H54 (cell line): ENCODE measurements at places on chromosomes 7 and 10.

DNA sequence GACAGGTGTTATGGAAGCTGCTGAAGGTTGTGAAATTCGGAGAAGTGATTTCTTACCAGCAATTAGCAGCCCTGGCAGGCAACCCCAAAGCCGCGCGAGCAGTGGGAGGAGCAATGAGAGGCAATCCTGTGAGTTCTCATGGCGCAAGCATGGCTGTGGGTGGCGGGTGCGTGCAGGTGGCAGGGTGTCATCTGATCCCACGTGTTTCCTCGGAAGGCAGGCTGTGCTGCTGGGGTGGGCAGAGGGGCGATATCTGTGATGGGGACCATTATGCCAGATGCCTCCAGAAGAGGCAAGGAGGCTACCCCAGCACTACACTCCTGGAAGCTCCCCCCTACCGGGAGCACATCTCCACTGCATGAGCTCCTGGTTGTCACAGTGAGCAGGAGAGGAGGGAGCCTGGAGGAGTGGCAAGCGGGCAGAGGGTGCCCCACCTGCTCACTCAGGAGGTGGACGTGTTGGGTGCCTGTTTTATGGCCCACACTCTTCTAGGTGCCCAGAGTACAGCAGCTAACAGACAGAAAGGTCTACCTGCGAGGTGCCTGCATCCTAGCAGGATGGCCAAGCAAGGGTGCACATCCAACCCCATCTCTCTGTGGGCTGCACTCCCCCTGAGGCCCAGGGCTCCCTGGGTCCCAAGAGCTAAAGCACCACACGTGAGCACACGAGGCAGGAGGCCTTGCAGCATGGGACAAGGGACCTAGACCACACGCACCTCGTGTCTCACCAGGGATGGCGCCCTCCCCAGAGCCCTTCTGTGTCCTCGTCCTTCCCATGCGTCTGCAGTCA is 204.7 kb downstream of the EBF3 start:
- no peak for DNase-seq

- DNase-seq = no peak
Observed at GRCh38 chr10:26737730-26738129, 40.2 kb downstream of the PDSS1 start.

- no peak for DNase-seq
Observed at GRCh38 chr10:51667678-51668335, 31.6 kb downstream of the CSTF2T start.

DNA sequence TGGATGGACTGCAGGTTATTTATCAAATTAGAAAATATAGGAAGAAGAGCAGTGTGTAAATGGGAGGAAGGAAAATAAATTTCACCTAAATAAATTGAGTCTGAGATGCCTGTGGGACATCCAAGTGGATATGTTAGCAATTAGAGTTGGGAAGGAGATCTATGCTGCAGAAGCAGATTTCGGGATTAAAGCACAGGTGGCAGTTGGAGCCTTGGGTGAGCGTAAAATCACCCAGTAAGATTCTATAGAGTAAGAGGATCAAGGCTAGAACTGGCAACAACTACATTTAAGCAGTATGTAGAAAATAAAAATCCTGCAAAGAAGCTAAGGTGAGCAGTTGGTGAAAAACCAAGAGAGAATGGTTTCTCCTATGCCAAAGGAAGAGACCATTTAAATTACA is 8.4 kb downstream of the TRIM4 start:
- no peak for DNase-seq

DNA sequence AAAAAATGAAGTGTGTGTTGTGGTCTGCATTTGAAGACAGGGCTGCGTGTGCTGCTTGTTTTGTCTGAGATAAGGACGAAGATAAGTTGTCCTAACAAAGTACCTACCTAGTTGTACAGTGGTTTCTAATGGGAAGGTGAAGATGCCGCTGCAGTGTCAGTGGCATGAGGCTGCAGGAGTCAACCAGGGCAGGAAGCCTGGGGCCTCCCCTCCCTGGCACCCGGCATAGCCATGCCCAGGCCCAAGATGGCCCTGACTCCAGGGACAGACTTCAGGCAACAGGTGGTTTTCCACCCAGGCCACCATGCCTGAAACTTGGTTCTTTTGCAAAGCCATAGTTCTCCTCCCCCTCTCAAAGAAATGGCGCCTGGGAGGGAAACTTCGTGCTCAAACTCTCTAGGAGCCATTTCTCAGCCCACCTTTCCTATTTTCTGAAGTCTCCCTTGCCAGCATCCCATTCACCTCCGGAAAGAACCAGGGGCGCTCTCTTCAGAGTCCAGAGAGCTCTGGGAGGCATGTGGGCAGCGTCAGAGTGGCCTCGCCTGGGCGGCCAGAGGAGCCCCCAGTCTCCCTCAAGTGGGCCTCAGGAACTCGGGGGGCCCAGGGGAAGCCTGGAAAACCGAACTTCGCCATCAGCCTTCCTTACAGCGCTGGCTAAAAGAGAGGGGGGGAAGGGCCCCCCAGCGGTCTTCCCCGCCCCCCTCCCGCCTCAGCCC is 2.1 kb upstream of the KAT6B start:
- no peak for DNase-seq

GRCh38 chr10:130495891-130496636 is 359.9 kb downstream of the GLRX3 start:
- no peak for DNase-seq

DNA sequence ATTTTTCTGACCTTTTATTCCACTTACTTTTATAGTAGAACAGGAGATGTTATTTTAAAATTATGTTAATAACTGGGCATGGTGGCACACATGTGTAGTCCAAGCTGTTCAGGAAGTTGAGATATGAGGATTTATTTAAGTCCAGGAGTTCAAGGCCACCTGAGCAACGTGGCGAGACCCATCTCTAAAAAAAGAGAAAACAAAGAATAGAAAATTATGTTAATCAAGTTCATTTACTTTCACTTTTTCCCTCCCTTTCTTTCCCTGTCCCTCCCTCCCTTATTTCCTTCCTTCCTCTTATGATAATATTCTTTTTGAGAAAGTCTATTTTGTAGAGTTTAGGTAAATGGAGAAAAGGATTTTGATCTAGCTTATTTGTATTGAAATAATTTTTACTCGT is 48.9 kb upstream of the HELLS start:
- no peak for DNase-seq

- DNase-seq = no peak
Observed at GRCh38 chr10:133085251-133086125, 2.2 kb upstream of the ADGRA1 start.

GRCh38 chr10:25766213-25766612 is 167.8 kb upstream of the MYO3A start:
- no peak for DNase-seq

- no peak for DNase-seq
Observed at GRCh38 chr10:132834311-132834761, 48.4 kb upstream of the NKX6-2 start.

- no peak for DNase-seq
Observed at GRCh38 chr10:61606959-61607907, 55.5 kb upstream of the CABCOCO1 start.

- DNase-seq = no peak
Observed at GRCh38 chr7:148485618-148486017, 104.9 kb upstream of the C7orf33 start.

DNA sequence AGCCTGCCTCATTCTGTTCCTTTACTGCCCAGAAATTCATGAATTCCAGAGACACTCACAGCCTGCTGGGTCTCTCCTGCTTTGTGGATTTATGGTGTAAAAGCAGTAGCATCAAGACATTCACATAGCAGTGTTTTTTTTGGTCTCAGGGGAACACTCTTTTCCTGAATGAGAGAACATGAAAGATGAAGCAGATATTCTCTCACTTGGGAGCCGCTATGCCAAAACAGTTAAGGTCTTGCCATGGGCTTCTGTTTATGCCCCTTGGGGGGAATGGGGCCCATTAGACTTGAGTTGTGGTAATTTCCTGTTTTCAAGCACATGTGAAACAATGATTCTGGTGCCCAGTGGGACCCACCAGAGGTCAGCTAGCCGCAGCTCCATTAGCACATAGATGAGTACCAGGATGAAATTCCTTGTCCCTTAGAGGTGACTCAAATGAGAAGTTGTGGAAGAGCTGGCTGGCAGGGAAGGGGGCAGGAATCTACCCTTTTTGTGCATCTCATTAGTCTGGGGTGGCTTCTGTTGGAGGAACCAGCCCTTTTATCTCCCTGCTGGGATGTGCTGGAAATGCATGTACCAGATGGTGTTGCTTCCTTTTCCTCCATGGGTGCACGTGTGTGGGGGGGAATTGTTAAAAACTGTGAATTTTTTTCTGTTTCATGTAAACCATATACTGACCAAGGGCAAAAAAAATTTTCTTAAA is 13.3 kb downstream of the BMPER start:
- DNase-seq = no peak

- DNase-seq = no peak
Observed at GRCh38 chr7:73719806-73720169, 319 bp upstream of the STX1A start.

GRCh38 chr7:91357901-91358300 is 93.7 kb downstream of the FZD1 start:
- DNase-seq = no peak

DNA sequence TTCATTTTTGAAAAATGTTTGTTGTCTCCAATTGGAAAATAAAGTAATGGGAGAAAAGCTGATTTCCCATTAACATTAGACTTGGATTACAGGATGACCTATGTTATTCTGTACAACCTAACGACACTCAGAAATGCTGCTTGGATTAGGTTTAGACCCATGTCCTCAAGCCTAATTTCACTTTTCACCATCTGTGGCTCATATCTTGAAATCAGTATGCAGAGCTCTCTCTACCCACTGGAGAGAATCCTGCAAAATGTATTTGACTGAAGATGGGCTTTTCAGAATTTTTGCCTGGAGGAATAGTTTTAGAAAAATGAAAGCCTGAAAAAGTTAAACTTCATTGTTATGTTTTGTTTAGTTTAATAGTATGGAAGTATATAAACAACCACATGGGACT is 63.8 kb downstream of the SLC13A1 start:
- no peak for DNase-seq

DNA sequence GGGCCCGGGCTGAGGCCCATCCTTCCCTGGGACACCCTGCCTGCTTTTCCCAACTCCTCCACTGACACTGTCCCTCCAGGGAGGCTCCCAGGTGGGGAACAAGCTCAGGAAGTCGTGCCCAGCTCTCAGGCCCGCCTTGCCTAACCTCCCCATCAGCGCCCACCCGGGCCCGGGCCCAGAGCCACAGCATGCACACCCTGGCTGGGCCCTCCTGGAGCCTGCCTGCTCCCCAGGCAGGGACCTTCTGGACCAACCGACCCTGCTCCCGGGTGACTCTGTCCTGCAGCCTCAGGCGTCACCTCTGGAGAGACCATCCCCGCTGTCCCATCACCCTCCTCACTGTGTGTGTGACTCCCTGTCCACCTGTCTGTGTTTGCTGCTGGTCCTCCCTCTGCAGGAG is 1.8 kb upstream of the TMEM184A start:
- DNase-seq = no peak

DNA sequence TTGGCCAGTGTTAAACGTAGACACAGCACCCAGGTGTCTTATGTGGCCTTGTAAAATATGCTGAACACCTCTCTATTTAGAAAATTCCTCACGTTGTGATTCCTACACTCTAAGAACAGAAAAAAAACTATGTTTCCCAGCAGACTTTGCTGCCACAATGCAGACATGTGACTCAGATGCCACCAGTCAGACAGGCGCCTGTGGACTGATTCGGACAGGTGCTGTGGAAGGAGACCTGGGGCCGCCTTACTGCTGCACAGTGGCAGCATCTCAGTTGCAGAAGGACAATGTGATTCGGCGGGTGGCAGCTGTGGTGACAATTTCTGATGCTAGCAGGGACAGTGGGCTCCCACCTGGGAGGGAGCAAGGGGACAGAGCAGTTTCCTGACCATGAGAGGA is 88.8 kb downstream of the C10orf90 start:
- no peak for DNase-seq

DNA sequence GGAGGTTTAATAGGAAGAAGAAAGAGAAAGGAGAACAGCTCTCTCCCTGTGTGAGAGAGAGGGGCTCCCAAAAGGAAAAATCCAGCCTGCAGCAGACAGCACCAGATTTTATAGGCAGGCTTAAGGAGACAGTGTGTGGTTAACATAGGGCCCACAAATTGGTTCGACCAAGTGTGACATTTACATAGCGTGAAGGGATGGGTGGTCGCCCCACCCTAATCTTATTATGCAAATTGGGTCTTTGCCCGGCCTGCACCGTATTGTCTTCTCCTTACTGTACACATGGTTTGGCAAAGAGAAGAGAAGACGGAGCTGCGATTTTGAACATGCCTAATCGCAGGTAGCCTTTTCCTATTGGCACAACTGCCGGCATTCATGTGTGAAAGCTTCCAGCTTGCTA is 756.3 kb downstream of the NXPH1 start:
- no peak for DNase-seq

- DNase-seq = no peak
Observed at GRCh38 chr7:125661677-125662076, 732.1 kb upstream of the POT1 start.

GRCh38 chr7:8259586-8260222 is 2.3 kb downstream of the ICA1 start:
- no peak for DNase-seq

DNA sequence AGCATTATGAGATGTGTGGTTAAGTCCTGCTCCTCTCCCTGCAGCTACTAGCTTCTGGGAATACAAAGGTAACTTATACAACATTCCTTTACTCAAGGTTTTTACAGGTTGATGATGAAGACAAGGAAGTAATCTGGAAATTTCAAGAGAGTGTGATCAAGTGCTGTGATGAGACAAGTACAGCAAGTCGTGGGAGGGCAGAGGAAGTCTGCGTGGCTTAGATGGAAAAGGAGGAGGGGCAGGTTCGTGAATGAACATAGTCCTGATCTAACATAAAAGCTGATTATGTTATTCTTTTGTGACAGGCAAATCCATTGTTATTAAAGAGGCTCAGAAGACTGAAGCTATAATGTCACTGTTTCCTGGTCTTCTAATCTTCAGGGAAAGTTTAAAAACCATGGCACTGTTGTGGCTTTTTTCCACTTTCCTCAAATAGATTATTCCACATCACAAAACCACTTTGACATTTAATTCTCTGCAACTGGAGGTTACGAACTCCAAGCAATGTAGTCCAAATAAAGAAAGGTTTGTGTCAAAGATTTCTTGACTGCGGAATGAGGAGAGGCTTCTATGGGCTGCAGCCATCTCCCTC is 84.1 kb downstream of the CPXM2 start:
- DNase-seq = no peak

DNA sequence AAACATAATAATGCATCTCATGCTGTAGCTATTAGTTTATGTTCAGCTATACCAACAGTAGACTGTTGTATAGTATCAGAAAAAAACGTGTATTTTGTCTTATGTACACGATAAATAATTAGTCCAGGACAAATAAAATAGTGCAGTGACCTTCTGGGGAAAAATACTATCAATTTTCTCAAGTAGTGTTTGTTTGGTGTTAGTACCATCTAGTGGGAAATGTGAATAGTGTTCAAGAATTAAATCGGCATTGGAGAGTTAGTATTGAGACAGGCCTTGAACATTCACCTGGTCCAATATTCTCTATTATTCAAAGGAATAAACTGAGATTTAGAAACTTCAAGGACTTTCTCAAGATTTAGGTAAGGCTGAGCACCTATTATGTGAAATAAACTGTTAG is 21.7 kb upstream of the OR2A5 start:
- DNase-seq = no peak

- DNase-seq = no peak
Observed at GRCh38 chr7:13069841-13070240, 382.4 kb downstream of the ARL4A start.

- DNase-seq = no peak
Observed at GRCh38 chr7:102061981-102062390, 224.7 kb upstream of the SH2B2 start.
